NCI-H2081 (cell line): ENCODE measurements at places on chromosomes 12 and 14.

DNA sequence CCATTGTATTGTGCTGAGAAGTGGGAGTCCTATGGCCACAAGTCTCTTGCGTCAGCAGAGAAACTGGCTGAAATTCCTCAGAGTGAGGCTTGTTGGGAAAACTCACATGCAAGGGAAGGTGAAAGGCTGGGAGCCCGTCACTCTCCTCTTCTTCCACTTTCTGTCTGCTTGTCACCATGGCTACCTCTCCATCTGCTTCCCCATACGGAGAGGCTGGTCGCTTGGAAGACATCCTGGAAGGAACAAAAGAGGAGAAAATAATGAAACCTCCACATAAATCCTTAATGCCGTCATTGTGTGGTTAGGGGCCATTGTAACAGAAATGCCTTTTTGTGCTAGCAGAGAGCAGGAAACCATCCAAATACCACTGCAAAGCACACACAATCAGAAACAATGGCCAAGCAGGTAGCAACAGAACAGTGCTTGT lies 53.7 kb downstream of the SOX5 start:
- DNase-seq: peak; percentile 75

DNA sequence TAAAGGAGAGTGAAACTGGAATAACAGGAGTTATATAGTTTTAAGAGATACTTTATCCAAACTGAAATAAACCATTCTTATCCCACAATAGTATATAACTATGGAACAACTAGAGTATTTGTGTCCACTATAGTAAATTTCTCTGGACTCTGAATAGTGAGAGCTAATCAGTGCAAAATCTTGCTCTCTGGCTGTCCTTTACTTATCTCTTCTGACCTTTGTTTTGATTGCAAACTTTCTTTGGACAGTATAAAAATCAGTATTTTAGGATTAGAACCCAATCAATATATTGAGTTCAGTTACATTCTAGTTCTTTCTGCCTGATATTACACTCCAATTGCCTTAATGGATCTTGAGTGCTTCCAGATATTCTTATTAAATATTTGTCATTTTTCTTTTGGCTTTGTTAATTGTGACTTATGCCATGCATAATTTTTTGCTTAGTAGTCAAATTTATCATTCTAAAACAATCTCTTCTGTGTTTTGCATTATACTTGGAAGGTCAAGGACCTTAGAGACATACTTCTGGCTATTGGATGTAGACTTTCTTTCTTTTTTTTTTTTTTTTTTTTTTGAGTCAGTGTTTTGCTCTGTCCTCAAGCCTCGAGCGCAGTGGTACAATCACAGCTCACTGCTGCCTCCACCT lies 89.9 kb upstream of the AMN1 start:
- DNase-seq: no peak

- DNase-seq: peak; percentile 89
Measured at GRCh38 chr12:51419425-51420193, 5.0 kb upstream of the SLC4A8 start.

DNA sequence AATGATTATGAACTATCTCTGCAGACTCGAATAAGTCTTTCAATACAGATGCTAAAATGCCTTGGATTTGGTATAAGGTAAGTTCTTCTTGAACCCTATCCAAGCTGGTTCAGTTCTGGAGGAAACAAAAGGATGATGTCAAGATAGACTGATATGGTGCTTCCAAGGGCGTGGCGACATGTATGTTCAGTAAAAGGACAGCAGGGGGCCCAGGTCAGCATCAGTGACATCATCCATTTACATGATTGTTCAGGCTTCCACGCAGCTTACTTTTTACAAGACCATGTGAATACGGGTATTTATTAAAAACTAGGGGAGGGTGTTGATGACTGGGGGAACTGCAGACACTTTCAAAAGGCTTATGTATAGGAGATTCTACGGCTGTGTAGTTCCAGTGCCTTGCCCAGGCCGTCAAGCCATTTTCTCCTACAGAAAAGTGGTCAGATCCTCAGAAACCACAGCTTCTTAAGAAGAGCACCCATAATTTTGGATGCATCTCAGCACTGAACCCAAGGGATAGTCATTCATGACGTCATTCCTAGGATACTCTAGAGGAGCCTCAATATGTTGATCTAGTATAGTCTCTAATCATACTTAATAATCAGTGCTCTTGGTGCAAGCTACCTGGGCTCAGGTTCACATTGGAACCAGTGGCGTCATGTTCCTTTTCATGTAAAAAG lies 527.7 kb downstream of the FUT8 start:
- no peak for DNase-seq

- no peak for DNase-seq
Measured at GRCh38 chr12:110578694-110579534, 4.2 kb downstream of the PPTC7 start.

DNA sequence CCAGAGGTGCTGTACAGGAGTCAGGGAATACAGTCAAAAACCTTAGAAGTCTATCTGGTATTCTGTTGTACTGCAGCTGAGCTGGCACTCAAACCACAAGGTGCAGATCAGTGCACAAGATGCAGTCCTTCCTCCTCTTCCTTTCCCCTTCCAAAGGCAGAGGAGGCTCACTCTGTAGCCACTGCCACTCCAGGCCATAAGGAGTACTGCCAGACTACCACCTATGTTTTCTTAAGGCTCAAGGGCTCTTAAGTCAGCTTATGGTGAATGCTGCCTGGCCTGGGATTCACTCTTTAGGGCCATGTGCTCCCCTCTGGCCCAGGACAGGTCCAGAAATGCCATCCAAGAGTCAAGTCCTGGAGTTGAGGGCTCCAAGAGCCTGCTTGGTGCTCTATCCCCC lies 200.3 kb downstream of the CRADD start:
- DNase-seq: no peak

GRCh38 chr14:98579140-98579539 lies 692.9 kb downstream of the BCL11B start:
- no peak for DNase-seq

- no peak for DNase-seq
Measured at GRCh38 chr12:9096563-9097176, 19.0 kb downstream of the A2M start.

DNA sequence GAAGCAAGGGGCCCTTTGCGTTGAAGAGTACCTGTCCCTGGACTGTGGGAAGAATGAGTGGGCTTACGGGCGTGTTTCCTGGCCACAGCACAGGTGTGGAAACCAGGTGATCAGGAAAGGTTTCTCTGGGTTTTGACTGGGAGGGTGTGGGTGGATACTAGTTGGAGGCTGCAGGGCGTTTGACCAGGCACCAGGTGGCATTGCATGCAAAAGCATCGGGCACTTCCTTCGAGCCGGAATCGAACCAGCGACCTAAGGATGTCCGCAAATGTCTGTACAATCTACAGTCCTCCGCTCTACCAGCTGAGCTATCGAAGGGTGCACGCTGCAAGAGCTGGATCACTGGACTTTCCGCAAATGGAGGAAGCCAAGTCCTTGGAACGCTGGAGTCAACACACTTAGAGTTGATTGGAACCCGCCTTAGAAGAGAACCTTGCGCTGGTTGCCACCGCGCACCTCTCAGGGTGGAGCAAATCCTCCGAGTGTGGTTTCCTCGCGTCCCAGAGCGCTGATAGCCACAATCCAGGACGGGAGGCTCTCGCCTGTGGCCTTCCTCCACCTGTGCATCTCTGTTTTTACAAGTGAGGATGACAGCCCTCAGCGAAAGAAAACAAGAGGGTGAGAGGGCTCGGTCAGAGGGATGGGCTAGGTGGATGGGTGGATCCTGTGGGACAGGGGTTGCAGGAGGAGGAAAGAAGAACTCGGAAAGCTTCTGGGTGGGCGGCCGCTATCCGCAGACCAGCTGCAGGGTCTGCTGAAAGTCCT lies 21.2 kb upstream of the RNASE4 start:
- peak; percentile 65 for DNase-seq

GRCh38 chr12:27123642-27124041 lies 41.3 kb upstream of the C12orf71 start:
- DNase-seq: peak; percentile 2

- no peak for DNase-seq
Measured at GRCh38 chr12:131044760-131045381, 91.2 kb downstream of the ADGRD1 start.
